ENCODE measurements at places on chromosomes 2 and 18. TPM values are rescaled to one million over a fixed set of nuclear protein-coding genes. Genes with fewer than 3 reads are reported as not detected.

DPYSL5 gene
- not detected for total RNA-seq

GRCh38 chr2:176388861-176389260 is 119.6 kb downstream of the MTX2 start:
- no peak for DNase-seq

DNA sequence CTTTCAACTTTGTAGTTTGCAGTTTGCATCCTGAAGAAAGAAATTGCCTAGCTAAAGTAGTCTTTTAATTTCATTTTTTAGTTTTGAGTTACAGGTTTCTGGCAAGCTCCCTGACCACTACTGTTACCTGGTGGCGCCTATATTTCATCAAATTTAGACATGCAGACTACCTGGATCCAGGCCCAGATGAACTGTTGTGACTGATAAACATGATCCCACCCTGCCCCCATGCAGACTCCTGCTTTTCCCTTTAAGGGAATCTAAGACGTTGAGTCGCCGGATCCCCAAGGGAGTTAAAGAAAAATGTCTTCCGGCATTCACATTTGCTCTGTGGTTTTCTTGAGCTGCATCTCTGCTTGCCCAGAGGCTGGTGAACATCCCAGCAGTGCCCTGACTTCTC is 22.2 kb downstream of the METAP1D start:
- no peak for DNase-seq

DNA sequence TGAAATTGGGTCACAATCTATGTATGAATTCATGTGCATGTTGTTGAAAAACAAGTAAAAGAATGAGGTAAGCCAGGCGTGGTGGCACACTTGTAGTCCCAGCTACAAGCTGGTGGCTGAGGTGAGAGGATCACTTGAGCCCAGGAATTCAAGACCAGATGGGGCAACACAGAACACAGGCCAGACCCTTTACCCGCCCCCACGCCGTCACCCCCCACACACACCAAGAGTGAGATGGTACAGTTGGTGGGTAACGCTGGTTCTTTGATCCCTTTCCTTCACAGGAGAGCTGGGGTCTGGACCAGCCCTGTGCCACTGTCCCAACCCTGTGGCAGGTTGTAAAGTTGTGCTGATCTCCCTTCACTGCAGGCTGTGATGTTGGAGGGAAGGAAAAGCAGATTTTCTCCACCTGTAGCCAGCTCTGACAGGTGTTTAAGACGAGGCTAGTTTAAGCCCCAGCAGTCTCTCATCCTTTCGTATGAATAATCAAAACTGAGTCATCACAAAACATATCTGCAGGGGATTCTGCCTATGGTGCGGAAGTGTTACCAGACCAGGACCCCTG is 13.6 kb downstream of the B3GNT2 start:
- no peak for DNase-seq

DNA sequence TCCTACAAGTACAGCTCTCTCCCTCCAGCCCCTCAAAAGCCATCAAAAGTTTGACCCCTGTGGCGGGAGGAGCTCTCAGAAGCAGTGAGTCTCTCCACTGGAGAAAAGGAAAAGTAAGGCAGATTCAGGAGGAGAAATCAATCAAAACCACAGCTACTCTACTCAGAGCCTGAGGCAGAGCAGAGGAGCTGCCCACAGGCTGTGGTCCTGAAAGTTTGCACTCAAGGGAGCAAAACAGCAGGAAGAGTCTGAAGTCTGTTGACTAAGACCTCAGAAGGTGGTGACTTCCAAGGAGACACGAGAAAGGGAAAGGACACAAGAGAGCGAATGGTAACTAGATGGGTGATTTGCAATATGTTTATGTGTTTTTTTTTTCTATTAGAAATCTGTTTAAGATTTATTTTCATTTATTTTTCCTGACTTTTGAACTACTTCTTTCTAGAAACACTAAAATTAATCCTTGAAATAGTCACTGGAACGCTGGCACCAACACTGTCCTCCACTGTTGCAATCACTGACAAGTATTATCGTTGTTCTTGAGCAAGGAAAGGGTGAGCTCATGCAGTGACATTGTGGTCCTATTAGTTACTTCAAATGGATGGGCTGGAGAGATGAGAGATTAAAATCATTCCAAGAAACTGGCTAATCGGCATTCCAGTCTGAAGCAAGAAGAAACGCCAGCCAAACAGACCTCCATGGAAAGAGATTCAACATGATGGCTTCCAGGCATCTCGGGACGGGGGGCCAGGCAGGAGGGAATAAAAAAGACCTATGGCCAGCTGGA is 35.8 kb downstream of the PID1 start:
- DNase-seq = no peak
